ENCODE measurements at places on chromosomes 3 and 15. TPM values are rescaled to one million over a fixed set of nuclear protein-coding genes. Genes with fewer than 3 reads are reported as not detected.

Gene RBP2
- total RNA-seq: not detected

Gene ALPK3
- total RNA-seq: 0.25 TPM

Gene SNX33
- 10.6 TPM for total RNA-seq

Gene ATP11B
- 47.8 TPM for total RNA-seq

Gene ISL2
- 4.4 TPM for total RNA-seq

Gene UROC1
- total RNA-seq: not detected

Gene PDZRN3
- total RNA-seq: 1.7 TPM

Gene SPINK8
- not detected for total RNA-seq

Data from M059J (cell line).